ENCODE measurements at places on chromosomes 6 and 20.

- DNase-seq: no peak
These were observed 186.4 kb upstream of the MMS22L start for GRCh38 chr6:97469451-97469850.

- DNase-seq: peak; percentile 67
These were observed 285.4 kb upstream of the FLRT3 start for GRCh38 chr20:14622796-14623195.

DNA sequence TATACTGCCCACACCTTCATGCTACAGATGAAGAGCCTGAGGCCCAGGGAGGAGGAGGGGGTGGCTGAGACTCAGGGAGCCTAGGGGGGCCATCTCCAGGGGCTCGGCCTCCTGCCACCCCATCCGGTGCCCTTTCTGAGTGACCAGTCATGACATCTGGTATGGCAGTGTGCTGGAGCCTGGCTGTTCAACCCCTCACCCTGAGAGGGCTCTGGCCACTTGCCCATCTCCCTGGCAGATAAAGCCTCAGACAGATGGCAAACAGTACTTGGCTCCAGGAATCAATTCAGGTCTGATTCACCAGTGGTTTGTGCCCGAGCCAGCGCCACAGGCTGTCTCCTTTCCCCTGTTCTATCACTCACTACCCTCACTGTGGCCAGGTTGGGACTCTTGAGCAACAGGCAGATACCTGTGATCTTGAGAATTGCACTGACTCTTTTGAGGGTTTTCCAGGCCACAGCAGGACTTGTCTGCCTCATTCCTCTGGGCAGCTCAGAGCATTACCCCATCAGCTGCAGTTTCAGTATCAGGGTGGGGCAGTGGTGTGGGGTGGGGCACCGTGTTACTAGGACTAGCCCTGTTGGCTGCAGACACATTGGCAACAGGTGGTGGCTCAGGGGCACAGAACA lies 22.8 kb downstream of the SRSF3 start:
- DNase-seq: no peak

- no peak for DNase-seq
These were observed 1.8 kb upstream of the MAP7 start for GRCh38 chr6:136552054-136552453.

DNA sequence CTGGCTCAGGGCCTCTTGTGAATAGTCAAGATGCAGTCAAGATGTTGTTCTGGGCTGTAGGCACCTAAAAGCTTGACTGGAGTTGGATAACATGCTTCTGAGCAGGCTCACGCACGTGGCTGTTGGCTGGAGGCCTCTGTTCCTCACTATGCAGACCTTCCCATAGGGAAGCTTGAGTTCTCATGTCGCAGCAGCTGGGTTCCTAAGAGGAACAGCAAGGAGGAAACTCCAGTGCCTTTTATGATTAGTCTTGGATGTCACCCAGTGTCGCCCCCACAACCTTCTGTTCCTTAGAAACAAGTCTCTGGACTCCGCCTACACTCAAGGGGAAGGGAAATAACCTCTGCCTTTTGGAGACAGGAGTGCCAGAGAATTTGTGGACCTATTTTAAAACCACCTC lies 210.7 kb downstream of the BCAS1 start:
- DNase-seq: no peak

- DNase-seq: peak; percentile 74
These were observed 8.8 kb downstream of the DUSP15 start for GRCh38 chr20:31861385-31862156.

DNA sequence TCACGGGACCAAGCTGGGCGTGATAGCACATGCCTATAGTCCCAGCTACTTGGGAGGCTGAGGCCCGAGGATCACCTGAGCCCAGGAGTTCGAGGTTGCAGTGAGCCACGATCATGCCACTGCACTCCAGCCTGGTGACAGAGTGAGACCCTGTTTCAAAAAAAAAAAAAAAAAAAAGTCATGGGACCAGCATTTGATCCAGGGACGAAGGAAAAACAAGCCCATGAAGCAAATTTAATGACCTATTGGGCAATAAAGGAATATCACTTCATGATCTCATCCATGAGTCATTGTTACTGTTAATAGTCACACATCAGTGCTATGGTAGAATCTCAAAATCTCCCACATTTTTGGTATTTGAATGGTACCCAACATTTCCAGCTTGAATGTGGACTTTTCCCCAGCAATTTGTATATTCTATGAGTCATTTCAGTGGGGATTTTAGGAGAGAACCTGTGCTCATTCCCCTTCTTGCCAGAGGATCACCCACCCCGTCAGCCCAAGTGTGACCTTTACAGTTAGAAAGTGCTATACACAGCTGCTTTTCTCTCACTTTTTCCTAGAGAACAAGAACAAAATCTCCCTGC lies 8.5 kb upstream of the SOD2 start:
- DNase-seq: peak; percentile 83

DNA sequence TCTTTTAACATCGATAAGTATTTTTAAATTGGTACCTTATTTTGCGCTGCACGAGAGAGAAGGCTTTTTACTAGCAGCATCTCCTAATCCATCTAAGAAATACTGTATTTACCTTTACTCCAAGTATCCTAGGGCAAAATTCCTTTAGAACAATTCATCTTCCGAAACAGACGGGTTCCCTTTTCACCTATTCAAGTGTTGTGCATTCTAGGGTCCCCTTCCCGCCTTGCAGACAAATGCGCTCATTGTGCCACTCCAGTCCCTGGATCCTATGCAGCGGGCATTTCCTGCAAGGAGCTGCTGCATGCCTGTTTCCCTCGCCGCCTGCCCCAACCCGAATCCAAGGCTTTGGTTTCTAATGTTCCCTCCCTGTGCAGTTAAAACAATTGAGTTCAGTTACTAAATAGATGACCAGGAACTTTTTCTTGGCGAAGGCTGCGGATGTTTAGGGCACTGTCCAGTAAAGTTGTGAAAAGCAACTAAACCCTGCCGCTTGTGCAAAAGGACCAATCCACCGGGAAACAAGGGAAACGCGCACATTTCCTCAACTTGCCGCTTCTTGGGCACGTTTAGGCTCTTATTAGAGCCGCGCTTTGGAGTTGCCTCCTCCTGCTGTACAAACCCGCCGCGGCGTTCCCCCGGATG lies 556 bp upstream of the SCAF8 start:
- DNase-seq: no peak

GRCh38 chr6:169212436-169212835 lies 41.2 kb downstream of the THBS2 start:
- no peak for DNase-seq

GRCh38 chr6:112683926-112684325 lies 336.8 kb downstream of the RFPL4B start:
- DNase-seq: no peak

GRCh38 chr6:106997392-106998158 lies 23.0 kb upstream of the CD24 start:
- DNase-seq: peak; percentile 65

DNA sequence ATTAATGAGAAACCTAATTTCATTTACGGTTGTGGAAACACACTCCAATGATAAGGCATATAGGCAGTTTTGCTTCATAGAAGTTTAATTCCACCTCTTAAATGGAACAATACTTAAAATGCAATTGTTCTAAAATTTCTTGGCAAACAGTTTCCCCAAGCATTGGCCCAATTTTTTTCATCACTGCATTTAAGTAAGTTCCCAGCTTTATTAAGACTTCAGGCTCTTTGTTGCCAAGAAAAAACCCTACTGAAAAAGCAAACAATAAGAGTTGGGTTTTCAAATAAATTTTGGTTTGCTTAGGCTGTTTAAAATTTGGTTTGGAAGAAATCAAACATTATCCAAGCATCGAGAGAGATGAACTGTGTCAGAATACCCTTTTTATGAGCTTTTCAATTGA lies 690.9 kb upstream of the NRSN1 start:
- no peak for DNase-seq

DNA sequence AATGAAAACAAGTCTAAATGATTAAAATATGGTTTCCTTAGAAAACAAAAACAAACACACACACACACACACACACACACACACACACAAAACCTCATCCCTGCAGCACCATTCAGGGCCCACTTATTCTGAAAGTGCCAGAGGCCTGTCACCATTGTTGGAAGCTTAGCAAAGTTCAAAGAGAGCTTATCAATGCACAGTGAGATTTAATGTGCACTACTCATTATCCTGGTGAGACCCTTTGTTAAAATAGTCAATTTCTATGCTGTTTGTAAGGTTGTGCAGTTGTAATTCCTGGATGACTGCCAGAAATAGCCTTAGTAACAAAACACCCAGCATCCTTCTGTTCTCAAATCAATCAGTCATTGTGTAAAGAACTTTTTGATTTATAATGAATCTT lies 482.9 kb downstream of the GRIK2 start:
- DNase-seq: no peak

- no peak for DNase-seq
These were observed 36.0 kb upstream of the KLHL31 start for GRCh38 chr6:53701333-53702218.

DNA sequence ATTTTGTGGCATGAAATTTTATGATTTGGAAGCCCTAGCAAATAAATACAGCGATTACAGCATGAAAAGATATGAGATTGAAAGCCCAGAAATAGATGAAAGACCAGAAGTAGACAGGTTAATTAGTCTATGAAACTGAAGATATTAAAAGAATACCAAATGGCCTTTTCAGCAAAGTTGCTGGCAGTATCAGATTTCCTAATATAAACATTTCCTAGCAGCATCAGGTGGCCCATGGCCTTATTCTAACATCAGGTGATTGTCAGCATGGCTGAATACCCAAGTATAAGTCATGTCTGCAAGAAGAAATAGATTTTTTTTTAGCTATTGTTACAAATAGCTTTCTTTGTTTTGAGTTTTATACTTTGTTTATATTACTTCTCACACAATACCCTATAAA lies 93.2 kb downstream of the CLVS2 start:
- no peak for DNase-seq

GRCh38 chr6:32327103-32327502 lies 44.6 kb downstream of the TSBP1 start:
- no peak for DNase-seq
